ENCODE measurements at places on chromosomes 6 and 20.
A peak's percentile ranks its signal among the peaks of the same experiment; 100 is the strongest.

DNA sequence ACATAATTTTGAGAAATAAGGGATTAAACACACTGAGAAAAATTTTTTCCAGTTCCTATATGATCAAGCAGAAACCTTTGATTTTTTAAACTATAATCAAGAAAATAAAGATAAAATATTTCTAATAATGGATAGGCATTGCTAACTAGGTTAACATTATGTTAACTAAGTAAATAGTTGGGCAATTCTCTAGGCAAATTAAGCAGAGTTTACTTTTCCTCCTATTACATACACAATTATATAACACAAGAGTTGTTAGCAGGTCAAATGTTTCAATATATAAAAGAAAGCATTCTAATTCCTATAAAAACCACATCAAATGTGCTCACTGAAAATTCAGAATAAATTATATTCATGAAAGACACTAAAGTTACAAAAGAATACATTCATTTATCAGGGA, 191.7 kb downstream of the GMDS start:
- no peak for DNase-seq

DNA sequence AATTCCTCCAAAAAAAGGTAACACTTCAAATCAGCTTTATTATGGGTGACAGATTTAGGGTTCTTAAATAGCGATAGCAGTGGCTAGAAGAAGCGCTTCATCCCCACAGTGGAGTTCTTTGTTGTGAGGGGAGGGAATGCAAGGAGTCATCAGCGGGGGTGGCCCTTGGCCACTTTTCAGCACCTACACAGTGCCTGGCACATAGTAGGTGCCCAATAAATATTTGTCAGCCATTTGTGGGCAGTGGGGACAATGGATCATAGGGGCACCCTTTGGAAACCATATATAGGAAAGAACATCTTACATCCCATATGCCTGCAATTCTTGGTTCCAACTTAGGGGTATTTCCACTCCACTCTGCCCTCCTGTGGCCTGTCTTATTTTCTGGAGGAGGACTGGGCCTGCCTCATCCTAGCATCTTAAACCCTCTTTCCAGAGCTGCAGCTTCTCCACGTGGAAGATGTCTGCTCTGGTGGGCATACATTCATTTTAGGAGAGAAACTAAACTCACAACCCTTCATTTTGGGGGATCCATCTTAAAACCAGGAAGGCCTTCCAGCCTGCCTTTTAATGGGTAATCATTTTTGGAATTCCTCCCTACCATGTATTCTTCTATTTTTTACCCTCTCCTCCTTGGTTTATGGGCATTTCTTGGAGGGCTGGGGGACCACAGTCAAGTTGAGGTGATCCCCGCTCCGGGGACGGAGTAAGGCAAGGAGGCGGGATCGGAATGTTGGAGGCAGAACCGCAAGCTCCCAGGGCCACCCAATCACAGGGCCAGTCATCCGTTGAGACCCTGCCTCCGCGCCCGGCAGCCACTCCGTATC, 2.6 kb upstream of the GPSM3 start:
- DNase-seq = peak; percentile 86

- no peak for DNase-seq
These were observed 365.5 kb downstream of the THBS2 start for GRCh38 chr6:168888102-168888501.

GRCh38 chr20:11686820-11687543, 230.7 kb upstream of the BTBD3 start:
- no peak for DNase-seq

DNA sequence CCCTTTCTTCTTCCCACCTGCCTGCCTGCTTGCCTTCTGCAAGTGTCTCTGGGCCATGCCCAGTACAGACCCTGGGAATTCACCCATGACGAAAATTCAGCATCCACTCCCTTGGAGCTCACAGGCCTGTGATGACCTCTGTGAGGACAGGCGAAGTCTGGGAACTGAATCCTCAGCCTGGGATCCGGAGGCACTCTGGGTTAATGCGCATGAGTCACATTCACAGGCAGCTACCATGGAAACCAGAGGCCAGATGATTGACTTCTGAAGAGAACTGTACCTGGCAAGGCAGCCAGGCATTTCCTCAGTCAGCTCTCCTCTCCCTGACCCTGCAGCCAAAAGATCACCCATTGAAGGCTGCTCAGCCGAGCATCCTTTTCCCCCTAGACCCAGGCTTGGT, 41.0 kb downstream of the SLC9A8 start:
- no peak for DNase-seq

DNA sequence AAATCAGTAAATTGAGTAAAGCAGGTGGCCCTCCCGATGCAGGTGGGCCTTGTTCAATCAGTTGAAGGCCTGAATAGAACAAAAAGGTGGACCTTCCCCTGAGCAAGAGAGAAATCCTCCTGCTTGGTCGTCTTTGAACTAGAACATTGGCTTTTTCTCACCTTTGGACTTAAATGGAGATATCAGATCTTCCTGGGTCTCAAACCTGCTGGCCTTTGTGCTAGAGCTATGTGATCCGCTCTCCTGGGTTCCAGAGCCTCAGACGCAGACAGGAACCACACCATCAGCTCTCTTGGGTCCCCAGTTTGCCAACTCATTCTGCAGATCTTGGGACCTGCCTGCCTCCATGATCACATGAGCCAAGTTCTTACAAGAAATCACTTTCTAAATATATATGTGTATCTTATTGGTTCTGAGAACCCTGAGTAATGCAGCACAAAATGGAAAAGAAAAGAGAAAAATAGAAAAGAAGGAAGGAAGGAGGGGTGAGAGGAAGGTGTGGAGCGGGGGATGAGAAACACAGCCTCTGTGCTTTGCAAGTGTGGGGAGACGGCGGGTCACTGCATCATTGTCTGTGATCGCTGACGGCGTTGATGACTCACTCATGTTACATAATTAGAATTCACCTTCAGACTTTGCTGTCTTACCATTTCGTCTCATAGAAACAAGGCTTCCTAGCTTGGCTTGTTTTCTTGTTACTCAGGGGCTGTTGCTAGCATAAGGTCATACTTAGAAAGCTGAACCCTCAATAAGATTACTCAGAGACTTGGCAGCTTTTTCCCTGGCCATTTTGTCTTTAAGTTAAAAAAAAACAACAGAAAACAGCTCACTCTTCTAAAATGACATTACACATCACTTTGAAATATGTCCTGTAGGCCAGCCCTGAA, 85.7 kb upstream of the NEDD9 start:
- DNase-seq = peak; percentile 59

DNA sequence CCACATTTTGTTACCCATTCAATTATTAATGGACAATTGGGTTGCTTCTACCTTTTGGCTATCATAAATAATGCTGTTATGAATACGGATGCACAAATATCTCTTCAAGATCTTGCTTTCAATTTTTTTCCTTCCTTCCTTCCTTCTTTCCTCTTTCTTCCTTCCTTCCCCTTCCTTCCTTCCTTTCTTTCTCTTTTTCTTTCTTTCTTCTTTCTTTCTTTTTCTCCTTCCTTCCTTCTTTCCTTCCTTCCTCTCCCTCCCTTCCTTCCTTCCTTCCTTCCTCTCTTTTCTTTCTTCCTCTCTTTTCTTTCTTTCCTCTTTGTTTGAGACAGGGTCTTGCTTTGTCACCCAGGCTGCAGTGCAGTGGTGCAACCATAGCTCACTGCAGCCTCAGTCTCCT, 39.2 kb downstream of the ZNF184 start:
- no peak for DNase-seq

GRCh38 chr6:25370178-25371036, 91.2 kb downstream of the CARMIL1 start:
- DNase-seq = no peak

All from Kasumi-1 (cell line).